ENCODE measurements at places on chromosomes 7 and 10.

GRCh38 chr7:1457949-1458682 is 1.2 kb downstream of the MICALL2 start:
- no peak for DNase-seq

- no peak for DNase-seq
These were observed 64.9 kb downstream of the STEAP1B start for GRCh38 chr7:22435105-22435504.

- no peak for DNase-seq
These were observed 3.5 kb upstream of the IGF2BP3 start for GRCh38 chr7:23473844-23474093.

GRCh38 chr10:13352519-13352918 is 4.4 kb upstream of the SEPHS1 start:
- DNase-seq: no peak

DNA sequence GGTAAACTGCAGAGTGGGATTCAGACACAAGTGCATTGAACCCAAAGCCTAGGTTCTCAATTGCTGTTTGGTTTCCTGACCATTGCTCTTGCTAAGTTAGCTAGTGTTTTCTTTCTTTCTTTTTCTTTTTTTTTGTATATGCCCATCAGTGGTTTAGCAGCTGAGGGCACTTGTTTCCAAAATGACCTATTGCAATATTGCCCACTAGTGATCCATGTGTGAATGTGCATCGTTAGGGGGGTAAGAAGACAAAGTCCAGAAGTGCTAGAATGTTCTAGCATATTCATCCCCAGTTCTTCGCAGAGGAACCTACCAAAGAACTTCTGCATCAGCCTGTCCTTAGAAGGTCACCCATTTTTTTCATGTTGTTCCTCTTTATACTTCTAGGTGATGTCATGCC is 252.8 kb upstream of the GPR26 start:
- DNase-seq: no peak

DNA sequence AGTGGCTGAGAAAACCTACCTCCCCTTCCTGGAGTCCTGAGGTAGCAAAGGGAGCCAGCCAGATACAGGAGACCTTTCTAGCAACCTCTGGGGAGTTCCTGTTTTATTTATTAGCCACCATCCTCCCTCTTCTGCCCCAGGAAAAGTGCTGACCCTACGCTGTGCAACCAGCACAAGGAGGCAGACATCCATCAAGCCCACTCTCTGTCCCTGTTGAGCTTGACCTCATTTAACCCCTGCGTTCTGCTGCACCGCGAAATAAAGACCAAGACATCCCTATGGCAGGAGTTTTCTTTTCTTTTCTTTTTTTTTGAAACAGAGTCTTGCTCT is 25.3 kb upstream of the ANKRD2 start:
- no peak for DNase-seq

- no peak for DNase-seq
These were observed 13.7 kb upstream of the WAPL start for GRCh38 chr10:86535132-86535882.
